ENCODE measurements at places on chromosomes 7 and 10. TPM values are rescaled to one million over a fixed set of nuclear protein-coding genes. Genes with fewer than 3 reads are reported as not detected.

AMZ1 gene
- 0.13 TPM for total RNA-seq

RSPH10B gene
- total RNA-seq: 0.54 TPM

NPFFR1 gene
- total RNA-seq: 0.14 TPM

SHTN1 gene
- total RNA-seq: 38.6 TPM

TIAL1 gene
- total RNA-seq: 192 TPM

DNA sequence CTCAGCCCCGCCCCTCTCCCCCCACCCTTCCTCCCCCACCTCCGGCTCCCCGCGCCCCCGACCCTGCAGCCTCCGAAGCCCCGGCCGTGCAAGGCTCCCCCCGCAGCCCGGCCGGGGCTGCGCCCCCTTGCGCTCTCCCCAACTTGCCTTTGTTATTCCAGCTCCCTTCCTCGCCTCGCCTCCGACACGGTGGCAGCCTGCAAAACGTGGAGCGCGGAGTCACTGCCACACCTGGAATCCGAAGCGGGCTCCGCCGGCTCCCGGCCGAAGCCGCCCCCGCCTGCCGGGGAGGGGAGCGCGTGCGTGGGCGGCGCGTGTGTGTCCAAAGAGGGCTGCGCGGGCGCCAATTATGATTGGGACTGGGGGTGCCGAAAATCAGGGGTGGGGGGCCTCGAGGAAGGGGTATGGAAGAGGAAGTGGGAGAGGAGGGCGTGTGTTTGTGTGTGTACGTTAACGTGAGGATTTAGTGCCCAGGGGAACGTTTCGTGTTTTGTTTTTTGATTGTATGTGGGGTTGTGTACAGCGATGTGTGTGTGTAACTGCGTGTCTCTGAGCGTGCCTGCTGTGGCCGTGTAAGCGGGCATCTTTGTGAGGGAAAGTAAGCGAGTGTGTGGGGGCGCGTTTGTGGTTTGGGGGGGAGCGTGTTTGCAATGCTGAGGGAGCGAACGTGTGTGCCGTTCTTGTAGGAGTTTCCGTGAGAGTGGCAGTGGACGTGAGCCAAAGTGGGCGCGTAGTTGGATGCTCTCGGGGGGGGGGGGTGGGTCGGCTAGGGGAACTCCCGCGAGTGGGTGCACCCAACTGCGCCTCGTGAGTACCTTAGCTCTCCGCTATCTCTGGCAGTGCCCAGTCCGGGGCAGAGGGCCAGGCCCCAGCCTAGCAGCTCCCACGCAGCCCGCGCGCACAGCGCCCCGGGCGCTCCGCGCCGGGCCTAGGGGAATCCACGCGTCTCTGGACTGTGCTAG, 1.2 kb upstream of the ZMIZ1 start:
- H3K27me3 ChIP-seq: no peaks in the 10 kb centered on the region
- peak overlapping the region; percentile 97 for H3K27ac ChIP-seq
- no peaks in the 10 kb centered on the region for H3K36me3 ChIP-seq

DNA sequence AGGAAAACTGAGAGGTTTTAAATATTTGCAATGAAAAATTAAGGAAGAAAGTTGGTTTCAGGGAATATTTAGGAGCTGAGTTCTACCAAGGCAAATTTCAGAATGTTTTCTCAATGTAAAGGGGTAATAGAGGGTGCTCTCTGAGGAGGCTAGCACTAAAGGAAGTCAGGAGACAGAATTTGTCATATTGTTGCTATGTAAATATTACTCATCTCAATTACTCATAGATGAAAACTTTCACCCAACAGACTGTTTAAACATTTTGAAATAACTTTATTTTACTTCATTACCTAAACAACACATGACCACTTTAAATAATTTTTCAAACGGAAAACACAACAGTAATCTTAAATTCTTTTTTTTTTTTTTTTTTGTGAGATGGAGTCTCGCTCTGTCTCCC, 274.8 kb upstream of the NRG3 start:
- H3K27me3 ChIP-seq: no peaks in the 10 kb centered on the region
- no peak overlapping the region for H3K27ac ChIP-seq
- no peaks in the 10 kb centered on the region for H3K4me1 ChIP-seq
- no peak overlapping the region for H3K4me3 ChIP-seq

GRCh38 chr10:126634911-126635310, 35.6 kb downstream of the C10orf90 start:
- H3K4me3 ChIP-seq: no peak overlapping the region
- DNase-seq: peak; percentile 62
- no peak overlapping the region for H3K27ac ChIP-seq
- peaks cover 44% of the 10 kb centered on the region for H3K27me3 ChIP-seq

GRCh38 chr7:79298145-79298760, 155.2 kb downstream of the MAGI2 start:
- H3K4me1 ChIP-seq: no peaks in the 10 kb centered on the region
- peak; percentile 40 for DNase-seq
- no peak overlapping the region for H3K27ac ChIP-seq
- H3K27me3 ChIP-seq: no peaks in the 10 kb centered on the region

PNLIPRP2 gene
- not detected for total RNA-seq

DNA sequence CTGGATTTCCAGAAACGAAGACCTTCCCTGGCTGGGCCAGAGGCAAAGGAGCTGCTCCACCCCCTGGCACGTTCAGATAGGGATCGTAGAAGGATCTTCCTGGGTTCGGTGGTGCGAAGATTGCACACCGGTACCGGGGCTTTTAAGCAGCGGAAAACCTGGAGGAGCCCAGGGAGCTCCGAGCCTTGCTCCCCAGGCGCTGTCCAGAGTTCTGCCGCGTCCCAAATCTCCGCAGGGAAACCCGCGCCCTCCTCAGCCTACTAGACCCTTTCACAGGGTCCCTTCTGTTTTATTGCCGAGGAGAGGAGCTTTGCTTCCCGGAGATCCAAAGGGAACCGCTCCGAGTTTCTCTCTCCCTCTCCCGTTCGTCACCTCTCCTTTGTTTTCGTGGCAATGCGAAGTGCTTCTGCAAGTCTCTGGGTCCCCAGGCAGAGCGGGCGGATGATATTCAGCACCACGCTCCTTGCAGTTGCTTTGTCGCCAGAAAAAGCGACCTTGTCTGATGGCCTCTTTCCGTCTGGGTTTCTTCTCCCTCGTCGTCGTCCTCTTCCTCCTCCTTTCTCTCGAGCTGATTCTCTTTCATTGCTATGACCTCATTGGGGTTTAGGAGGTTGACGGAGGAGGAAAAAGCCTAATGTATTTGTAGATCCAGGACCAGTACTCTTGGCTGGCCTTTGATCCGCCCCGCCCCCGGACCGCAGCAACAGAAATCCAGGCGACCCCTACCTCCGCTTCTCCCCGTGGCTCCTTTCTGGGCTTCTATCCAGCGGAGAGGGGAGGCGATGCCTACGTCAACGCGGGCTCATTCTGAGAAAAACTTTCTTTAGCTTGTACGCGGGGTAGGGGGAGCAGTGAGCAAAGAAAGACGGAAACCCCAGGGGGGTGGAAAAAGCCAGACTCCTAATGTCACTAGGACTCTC, at the start of gene TMEM196:
TSS of gene TMEM196 (minus strand) at position 777 of the 920 bp plus-strand sequence. CDS start 921 bp downstream, outside the sequence.
- H3K4me3 ChIP-seq: peak within 1 kb of the TSS; percentile 59
- no peak for DNase-seq
- H3K27me3 ChIP-seq: peaks cover 64% of the 10 kb centered on the region
- H3K27ac ChIP-seq: no peak within 1 kb of the TSS
- no peaks in the 10 kb centered on the region for H3K36me3 ChIP-seq

DNA sequence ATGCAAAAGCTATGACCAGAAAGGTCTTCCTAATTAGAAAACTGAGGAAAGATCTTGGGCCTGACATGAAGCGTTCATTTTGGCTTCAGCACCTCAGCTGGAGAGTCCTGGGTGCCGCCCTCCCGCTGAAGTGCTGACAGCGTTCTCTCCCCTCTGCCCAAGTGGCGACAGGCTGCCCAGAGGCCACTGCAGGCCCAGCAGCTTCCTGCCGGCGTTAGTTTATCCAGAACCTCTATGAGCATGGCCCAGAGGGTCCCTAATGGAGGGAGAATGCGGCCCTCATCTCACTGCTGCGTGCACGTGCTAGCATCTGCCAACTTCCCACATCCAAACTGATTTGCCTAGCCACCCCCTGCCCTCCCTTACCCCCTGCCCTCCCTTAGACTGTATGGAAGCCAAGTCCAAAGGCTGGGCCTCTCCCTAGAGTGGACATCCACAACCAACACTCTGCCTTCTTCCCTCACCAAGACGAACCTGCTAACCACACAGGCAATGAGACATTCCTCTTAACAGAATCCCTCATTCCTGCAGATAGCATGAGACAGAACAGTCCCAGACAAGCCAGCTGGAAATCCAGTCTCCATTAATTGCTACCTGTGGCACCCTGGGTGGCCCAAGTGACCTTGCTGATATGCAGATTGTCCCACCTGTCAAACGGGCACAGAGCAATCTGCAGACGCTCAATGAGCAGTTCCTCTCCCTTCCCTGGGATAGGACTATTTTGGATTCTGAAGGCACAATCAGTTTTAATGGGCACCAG, 108.4 kb downstream of the C10orf90 start:
- no peak overlapping the region for H3K4me3 ChIP-seq
- no peak overlapping the region for H3K27ac ChIP-seq
- no peak for DNase-seq
- no peaks in the 10 kb centered on the region for H3K36me3 ChIP-seq
- H3K27me3 ChIP-seq: no peaks in the 10 kb centered on the region

DNA sequence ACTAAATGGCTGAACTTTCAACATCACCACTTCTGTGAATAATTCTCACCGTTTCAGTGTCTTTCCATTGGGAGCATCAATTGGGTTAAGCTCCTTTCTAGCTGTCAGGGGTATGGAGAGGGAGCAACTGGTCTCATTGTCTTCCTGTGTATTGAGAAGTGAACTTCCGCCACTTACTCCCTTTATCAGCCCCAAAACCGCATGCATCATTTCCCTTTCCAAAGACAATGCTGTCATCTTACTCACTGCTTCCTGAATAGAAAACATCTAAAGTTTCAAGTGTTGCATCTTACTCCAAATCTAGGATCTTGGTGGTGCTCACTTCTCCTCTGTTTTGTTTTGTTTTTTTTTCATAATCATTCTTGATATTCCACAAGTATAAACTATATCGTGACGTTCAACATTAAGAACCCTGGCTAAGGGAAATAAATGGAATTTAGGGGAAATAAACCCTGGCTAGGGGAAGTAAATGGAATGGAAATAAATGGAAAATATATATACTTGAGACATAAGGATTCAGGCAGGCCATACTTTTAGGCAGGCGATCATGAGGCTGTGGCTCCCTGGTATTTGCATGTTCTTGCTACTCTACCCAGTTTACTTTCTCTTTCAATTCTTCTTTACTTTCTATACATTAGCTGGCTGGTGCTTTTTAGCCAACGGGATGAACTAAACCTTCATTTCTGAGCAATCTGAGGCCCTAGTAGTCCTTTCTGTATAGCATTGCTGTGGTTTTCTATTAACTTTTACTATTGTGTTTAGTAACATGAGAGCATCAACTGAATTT, 371.9 kb downstream of the BMPER start:
- no peaks in the 10 kb centered on the region for H3K4me1 ChIP-seq
- no peaks in the 10 kb centered on the region for H3K27me3 ChIP-seq
- no peak for DNase-seq
- peaks cover 2% of the 10 kb centered on the region for H3K36me3 ChIP-seq
- no peak overlapping the region for H3K4me3 ChIP-seq
- H3K27ac ChIP-seq: no peak overlapping the region

GRCh38 chr10:131571865-131572264, 260.3 kb upstream of the TCERG1L start:
- H3K36me3 ChIP-seq: no peaks in the 10 kb centered on the region
- H3K4me3 ChIP-seq: no peak overlapping the region
- H3K27me3 ChIP-seq: peaks cover 31% of the 10 kb centered on the region
- H3K4me1 ChIP-seq: no peaks in the 10 kb centered on the region
- no peak for DNase-seq

KCNH2 gene
- 11.2 TPM for total RNA-seq

DNA sequence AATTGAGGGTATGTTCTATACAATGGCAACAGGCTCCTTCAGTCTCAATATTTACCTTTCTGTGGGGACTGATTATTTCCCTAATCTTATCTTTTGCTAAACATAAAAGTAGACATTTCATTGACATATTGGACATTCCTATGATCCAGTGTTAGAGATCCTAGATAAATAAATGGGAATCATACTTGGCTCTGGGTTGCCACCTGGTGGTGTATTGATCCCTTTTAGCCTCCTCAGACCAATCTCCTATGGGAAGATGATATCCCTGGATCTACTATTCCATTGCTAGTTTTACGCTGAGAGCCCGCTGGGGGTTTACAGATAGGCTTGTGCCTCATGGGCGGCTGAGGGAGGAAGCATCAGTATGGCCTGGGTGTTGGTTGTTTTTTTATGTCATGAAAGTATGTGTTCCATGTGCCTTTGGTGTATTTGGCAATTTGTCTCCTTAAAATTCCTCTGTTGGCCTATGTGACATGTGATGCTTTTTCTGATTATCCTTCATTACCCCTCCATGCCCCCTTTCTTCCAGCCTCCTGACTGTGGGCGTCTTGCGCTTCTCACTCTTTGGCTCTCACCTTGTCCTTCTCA, 18.8 kb downstream of the CELF2 start:
- H3K27ac ChIP-seq: no peak overlapping the region
- H3K27me3 ChIP-seq: peaks cover 8% of the 10 kb centered on the region
- H3K4me3 ChIP-seq: no peak overlapping the region
- H3K36me3 ChIP-seq: peaks cover 1% of the 10 kb centered on the region

DNA sequence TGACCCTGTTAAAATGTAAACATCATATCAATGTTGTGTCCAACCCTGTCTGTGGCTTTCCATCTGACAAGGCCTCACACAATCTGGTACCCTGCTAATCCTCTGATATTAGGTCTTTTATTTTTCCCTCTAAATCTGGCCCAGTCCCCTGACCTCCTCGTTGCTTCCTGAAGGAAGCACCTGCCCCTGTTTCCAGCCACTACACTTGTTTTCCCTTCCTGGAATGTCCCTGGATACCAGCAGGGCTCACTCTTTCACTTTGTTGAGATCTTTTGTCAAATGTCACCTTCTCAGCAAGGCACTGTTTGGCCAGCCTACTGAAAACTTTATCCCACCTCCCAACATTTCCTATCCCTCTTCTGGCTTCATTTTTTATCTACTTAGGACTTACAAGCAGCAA, 2.1 kb downstream of the SAMD9L start:
- H3K27ac ChIP-seq: no peak overlapping the region
- H3K4me3 ChIP-seq: no peak overlapping the region
- H3K27me3 ChIP-seq: peaks cover 42% of the 10 kb centered on the region
- DNase-seq: no peak
- no peaks in the 10 kb centered on the region for H3K36me3 ChIP-seq

DNA sequence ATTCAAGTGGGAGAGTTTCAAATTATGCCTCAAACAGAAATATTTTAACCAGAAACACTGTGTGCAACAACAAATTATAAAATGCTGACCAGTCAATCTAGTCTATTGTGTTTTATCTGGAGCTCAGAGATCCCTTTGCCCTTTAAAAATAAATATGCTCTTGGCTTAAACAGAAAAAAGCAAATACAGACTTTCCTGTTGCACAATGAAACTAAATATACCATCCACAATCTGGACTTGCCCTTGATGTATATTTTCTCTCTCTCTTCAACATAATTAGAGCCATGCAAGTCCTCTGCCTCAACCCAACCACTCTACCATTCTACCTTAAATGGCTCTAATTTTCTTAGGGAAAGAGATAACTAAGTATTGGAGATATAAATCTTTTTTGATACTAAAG, 34.9 kb downstream of the ASAH2 start:
- H3K4me1 ChIP-seq: no peaks in the 10 kb centered on the region
- no peaks in the 10 kb centered on the region for H3K36me3 ChIP-seq
- H3K27me3 ChIP-seq: peaks cover 27% of the 10 kb centered on the region
- no peak for DNase-seq

Measured in mesothelial cell of epicardium (in vitro differentiated cells).